ENCODE measurements at places on chromosomes 1 and 21. TPM values are rescaled to one million over a fixed set of nuclear protein-coding genes. Genes with fewer than 3 reads are reported as not detected.

PIP5K1A gene
- total RNA-seq, result 50.1 TPM

FNDC5 gene
- total RNA-seq, result 0.25 TPM

TMEM200B gene
- 0.08 TPM for total RNA-seq

TSNAX gene
- 40.2 TPM for total RNA-seq
